ENCODE measurements at places on chromosomes 4 and X.

GRCh38 chrX:123193101-123193500 lies 9.0 kb downstream of the GRIA3 start:
- H3K27ac ChIP-seq = no peak overlapping the region
- no peak overlapping the region for H3K4me3 ChIP-seq
- no peaks in the 10 kb centered on the region for H3K36me3 ChIP-seq
- DNase-seq = no peak

DNA sequence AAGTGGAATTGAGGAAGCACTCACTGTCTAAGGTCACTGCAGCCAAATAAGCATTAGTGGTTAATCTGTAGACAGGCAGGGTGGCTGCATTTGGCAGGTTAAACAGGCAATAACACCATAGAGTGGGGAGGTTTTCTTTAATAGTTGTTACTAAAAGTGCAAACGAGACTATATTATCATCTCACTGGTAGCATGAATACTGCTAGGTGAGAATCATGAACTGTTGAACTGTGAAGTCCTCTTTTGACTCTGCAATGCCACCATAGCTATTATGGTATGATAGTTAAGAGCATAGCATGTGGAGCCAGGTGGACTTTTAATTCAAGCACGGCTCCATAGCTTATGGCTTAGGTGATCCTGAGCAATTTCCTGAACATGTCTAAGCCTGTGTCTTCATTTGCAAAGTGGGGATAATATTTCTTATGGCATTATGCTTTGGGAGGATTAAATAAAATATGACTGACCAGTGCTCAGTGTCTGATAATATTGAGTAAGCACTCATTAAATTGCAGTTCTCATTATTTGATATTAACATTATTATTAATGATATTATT lies 235.6 kb upstream of the HHIP start:
- H3K27ac ChIP-seq = no peak overlapping the region
- H3K4me1 ChIP-seq = no peaks in the 10 kb centered on the region
- no peaks in the 10 kb centered on the region for H3K27me3 ChIP-seq
- no peak for DNase-seq
- no peak overlapping the region for H3K4me3 ChIP-seq
- H3K36me3 ChIP-seq = no peaks in the 10 kb centered on the region

DNA sequence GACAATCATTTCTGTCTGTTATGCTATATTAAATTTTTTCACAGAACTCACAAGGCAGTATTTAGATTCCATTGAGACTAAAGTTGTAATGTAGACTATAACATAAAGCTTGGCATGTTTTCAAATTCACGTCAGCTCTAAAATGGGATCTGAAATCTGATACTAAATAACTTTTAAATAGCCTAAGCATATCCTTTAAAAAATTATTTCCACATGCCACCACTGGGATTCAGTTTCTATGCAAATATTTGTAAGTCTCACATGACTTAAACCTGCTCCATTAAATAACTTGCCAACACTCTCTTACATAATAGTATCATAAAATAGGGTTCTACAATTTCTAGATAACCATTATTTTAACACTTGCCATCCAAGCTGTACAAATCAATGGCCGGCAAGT lies 32.4 kb downstream of the KLHL8 start:
- peaks cover 11% of the 10 kb centered on the region for H3K36me3 ChIP-seq
- no peak overlapping the region for H3K4me3 ChIP-seq
- no peaks in the 10 kb centered on the region for H3K27me3 ChIP-seq
- DNase-seq = no peak
- no peak overlapping the region for H3K27ac ChIP-seq

DNA sequence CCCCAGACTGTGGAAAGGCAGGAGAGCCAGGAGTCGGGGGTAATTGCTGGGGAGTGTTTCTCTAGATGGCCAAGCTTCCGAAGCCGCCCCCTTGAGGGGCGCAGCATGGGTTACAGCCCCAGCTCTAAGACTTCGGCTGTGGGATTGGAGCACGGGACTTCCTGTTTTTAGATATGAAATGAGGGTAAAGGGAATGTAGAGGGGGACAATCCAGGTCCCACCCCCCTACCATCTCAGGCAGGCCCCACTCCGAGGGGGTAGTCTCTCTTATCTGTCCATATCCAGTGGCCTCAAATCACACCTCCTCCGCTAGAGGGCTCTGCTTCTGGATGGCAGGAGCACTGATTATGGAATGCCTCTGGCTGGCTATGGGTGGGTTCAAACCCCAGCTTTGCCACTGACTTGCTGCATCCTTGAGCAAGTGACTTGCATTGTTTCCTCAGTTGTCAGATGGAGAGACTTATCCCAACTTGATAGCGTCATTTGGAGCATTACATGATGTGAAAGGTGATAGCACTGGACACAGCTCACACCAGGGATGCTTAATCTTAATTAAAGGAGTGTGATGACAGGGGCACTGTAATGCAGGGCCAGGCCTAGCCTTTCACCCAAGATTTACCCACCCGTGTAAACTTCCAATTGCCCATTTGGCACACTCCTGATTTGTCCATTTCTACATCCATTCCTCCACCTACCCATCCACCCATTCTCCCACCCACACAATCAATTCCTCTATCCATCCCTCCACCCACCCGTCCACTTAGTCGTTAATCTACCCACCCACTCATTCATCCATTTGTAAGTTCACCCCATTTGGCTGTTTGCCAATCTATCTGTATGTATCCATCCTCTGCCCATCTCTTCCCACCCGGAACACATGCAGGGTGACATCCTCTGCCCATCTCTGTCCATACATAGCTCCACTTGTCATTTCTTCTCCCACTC lies 848 bp upstream of the KCND1 start:
- peaks cover 8% of the 10 kb centered on the region for H3K4me1 ChIP-seq
- no peak overlapping the region for H3K27ac ChIP-seq
- peaks cover 8% of the 10 kb centered on the region for H3K36me3 ChIP-seq
- no peaks in the 10 kb centered on the region for H3K27me3 ChIP-seq
- DNase-seq = no peak

DNA sequence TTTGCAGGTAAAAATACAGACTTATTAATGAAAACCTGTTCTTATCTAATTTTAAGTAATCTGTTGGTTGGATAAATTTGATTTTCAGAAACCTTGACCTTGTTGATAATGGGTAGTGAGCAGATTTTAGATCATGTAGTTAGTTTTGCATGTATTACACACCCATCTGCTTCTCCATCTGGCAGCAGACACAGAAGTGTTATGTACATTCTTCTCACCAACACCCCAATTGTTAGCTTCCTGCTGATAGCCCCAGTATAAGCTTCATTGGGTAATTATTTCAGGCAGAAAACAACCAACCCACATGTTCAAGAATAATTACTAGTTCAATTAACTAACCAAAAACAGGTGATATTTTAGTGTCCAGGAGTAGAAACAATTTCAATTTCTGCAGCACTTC lies 1740.5 kb upstream of the AGA start:
- no peak overlapping the region for H3K4me3 ChIP-seq
- no peaks in the 10 kb centered on the region for H3K36me3 ChIP-seq
- no peaks in the 10 kb centered on the region for H3K4me1 ChIP-seq
- no peak for DNase-seq

GRCh38 chr4:107017443-107018343 lies 18.4 kb downstream of the DKK2 start:
- H3K36me3 ChIP-seq = no peaks in the 10 kb centered on the region
- H3K4me1 ChIP-seq = peaks cover 6% of the 10 kb centered on the region
- H3K27me3 ChIP-seq = peaks cover 30% of the 10 kb centered on the region
- H3K4me3 ChIP-seq = no peak overlapping the region
- H3K27ac ChIP-seq = no peak overlapping the region
- no peak for DNase-seq

GRCh38 chr4:61741327-61742096 lies 541.4 kb downstream of the ADGRL3 start:
- no peaks in the 10 kb centered on the region for H3K27me3 ChIP-seq
- peaks cover 22% of the 10 kb centered on the region for H3K4me1 ChIP-seq
- DNase-seq = no peak
- no peak overlapping the region for H3K4me3 ChIP-seq
- peaks cover 22% of the 10 kb centered on the region for H3K36me3 ChIP-seq

DNA sequence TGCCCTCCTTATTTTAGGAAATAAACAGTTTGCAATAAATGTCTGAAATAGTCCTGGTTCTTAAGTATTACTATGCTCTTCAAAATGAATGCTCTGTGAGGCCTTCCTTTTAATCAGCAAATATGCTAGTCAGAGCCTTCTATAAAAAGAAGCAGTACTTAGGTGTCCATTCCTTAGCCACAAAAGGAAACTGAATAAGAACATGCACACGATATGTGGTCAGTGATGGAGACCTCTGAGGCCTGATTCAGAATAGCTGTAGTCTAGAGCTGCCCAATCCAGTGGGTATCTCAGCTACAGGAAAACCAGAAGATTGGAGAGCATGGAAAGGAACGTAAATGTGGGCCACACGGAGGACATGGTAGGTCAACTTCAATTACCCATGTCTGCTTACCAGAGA lies 141.8 kb downstream of the RASL11B start:
- H3K27ac ChIP-seq = no peak overlapping the region
- peaks cover 16% of the 10 kb centered on the region for H3K4me1 ChIP-seq
- no peak for DNase-seq
- H3K36me3 ChIP-seq = no peaks in the 10 kb centered on the region

DNA sequence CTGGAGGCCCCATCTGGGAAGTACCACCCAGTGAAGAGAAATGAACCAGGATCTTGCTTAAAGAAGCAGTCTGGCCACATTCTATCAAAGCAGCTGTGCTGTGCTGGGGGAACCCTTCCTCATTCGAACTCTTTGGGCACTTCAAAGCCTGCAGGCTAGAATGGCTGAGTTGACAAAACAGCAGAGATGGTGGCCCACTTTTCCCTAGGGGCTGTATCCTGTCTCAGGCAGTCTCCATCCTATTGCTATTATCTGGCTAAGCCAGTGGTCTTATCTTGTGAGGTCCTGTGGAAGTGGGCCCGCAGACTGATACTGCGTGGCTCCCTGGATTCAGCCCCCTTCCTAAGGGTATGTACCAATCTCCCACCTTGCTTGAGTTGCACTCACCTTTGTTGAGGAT lies 114.3 kb downstream of the VSIG4 start:
- H3K4me3 ChIP-seq = no peak overlapping the region
- H3K4me1 ChIP-seq = no peaks in the 10 kb centered on the region
- no peaks in the 10 kb centered on the region for H3K36me3 ChIP-seq
- no peaks in the 10 kb centered on the region for H3K27me3 ChIP-seq

DNA sequence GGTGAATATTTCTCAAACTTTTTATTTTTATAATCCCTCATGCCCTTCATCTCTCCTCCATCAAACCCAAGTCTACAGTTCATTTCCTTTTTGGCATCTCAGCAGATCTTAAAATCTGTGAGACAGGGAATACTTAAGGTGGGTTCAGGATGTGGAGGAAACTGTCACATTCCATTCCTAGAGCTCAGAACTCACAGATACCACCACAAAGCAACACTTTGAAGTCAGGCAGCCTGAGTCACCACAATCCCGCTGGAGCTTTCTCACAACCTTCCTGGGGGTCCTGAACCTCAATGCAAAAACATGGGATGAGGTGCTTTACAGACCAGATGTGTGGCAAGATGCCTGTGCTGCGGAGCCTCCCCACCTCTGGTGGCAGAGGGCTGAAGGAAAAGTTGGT lies 63.2 kb downstream of the HHIP start:
- H3K4me1 ChIP-seq = peaks cover 27% of the 10 kb centered on the region
- H3K36me3 ChIP-seq = no peaks in the 10 kb centered on the region
- DNase-seq = no peak
- no peak overlapping the region for H3K27ac ChIP-seq
- H3K4me3 ChIP-seq = no peak overlapping the region

DNA sequence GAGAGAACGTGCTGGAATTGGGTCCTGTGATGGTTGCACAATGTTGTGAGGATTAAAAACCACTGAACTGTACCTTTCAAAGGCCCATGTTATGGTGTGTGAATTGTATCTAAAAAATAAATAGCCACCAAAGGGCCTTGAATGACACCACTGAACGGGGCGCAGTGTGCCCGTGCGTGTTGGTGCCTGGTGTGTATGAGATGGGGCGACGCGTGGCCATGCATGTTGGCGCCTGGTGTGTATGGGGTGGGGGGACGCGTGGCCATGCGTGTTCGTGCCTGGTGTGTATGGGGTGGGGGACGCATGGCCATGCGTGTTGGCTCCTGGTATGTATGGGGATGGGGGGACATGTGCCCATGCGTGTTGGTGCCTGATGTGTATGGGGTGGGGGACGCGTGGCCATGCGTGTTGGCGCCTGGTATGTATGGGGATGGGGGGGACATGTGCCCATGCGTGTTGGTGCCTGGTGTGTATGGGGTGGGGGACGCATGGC lies 66.6 kb upstream of the HELT start:
- peaks cover 39% of the 10 kb centered on the region for H3K27me3 ChIP-seq
- H3K27ac ChIP-seq = no peak overlapping the region
- DNase-seq = no peak
- no peak overlapping the region for H3K4me3 ChIP-seq

DNA sequence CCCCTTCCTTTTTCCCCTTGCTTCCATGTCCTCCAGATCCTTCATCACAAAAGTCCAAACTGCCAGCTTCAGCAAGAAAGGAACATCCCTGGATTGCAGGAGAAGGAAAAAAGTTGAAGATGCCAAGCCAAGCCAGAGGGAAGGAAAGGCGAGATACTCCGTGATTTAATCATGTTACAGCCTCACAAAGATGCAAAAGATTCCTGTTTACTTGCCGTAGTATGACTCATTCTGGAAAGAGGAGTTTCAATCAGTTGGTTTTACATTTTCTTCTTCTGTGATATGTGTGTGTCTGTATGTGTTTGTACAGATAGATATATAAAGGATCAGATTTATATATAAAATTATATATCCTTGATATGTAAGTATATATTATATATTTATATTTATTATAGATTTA lies 69.3 kb downstream of the BTC start:
- no peak overlapping the region for H3K4me3 ChIP-seq
- H3K27me3 ChIP-seq = peaks cover 3% of the 10 kb centered on the region
- H3K27ac ChIP-seq = no peak overlapping the region
- no peaks in the 10 kb centered on the region for H3K36me3 ChIP-seq
- no peak for DNase-seq

GRCh38 chr4:98744372-98745150 lies 86.2 kb upstream of the TSPAN5 start:
- H3K4me3 ChIP-seq = no peak overlapping the region
- peaks cover 23% of the 10 kb centered on the region for H3K4me1 ChIP-seq
- H3K27me3 ChIP-seq = no peaks in the 10 kb centered on the region
- no peak for DNase-seq

DNA sequence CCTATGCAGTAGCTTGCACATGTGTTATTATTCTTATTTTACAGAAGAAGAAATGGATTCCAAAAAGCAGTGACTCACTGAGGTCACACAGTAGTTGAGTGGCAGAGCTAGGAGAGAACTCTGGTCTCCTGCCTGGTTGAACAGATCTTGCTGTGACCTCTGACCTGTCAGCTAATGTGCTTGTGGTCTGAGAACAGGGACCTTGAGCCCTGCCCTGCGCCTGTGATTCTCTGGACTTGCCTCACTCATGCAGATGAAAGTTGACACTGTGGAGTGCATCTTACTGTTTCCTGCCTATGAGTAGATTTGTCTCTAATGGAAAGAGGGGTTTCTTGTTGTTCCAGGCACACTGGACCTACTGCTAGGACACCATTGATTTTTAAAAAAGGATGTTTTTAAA lies 32.3 kb downstream of the ETNPPL start:
- no peak overlapping the region for H3K4me3 ChIP-seq
- H3K36me3 ChIP-seq = peaks cover 5% of the 10 kb centered on the region
- H3K27ac ChIP-seq = no peak overlapping the region
- no peaks in the 10 kb centered on the region for H3K4me1 ChIP-seq
- no peaks in the 10 kb centered on the region for H3K27me3 ChIP-seq
- DNase-seq = no peak

- H3K36me3 ChIP-seq = no peaks in the 10 kb centered on the region
- H3K4me1 ChIP-seq = peaks cover 5% of the 10 kb centered on the region
- no peak overlapping the region for H3K4me3 ChIP-seq
- no peak overlapping the region for H3K27ac ChIP-seq
Measured at GRCh38 chr4:83219344-83220331, 65.0 kb downstream of the COQ2 start.
